ENCODE measurements at places on chromosomes 16 and 17.

- no peak for DNase-seq
Observed at GRCh38 chr17:17172001-17172939, 33.9 kb downstream of the PLD6 start.

GRCh38 chr17:15185625-15185991 is 79.5 kb downstream of the PMP22 start:
- DNase-seq, result no peak

GRCh38 chr16:89785523-89786155 is 30.8 kb downstream of the FANCA start:
- DNase-seq, result no peak

DNA sequence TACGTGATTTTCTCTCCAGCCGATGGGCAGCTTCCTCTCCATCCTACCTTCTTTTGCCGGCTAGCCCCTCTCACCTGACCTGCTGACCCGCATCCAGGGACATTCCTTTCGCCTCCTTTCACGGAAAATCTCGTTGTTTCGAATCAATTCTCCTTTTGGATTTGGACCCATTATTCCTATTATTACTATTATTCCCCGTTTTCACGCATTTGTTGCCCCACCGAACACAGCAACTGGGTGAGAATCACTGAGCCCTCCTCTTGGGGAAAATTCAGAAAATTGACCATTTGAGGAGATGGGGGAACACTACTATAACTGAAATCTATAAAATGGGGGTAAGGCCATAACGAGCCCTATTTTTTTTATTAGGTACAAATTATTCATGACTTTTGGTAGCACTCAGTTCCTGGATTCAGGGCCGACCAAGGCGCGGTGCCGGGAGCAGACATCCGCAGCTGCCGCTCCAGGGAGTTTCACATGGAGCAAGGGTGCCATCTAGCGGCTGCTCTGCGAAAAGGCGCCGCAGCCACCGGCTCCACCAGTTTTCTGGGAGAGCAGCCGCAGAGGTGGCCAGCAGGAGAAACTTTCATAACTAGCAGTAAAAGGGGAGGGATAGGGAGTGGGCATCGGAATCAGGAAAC is 3.3 kb upstream of the HOXB8 start:
- peak; percentile 91 for DNase-seq

DNA sequence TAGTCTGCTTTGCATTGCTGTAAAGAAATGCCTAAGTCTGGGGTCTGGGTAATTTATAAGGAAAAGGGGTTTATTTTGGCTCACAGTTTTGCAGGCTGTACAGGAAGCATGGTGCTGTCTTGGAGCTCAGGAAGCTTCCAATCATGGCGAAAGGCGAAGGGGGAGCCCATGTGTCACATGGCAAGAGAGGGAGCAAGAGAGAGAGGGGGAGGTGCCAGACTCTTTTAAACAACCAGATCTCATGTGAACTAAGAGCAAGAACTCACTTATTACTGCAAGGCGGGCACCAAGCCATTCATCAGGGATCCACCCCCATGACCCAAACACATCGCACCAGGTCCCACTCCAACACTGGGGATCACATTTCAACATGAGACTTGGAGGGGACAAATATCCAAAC is 148.2 kb upstream of the HS3ST2 start:
- no peak for DNase-seq

DNA sequence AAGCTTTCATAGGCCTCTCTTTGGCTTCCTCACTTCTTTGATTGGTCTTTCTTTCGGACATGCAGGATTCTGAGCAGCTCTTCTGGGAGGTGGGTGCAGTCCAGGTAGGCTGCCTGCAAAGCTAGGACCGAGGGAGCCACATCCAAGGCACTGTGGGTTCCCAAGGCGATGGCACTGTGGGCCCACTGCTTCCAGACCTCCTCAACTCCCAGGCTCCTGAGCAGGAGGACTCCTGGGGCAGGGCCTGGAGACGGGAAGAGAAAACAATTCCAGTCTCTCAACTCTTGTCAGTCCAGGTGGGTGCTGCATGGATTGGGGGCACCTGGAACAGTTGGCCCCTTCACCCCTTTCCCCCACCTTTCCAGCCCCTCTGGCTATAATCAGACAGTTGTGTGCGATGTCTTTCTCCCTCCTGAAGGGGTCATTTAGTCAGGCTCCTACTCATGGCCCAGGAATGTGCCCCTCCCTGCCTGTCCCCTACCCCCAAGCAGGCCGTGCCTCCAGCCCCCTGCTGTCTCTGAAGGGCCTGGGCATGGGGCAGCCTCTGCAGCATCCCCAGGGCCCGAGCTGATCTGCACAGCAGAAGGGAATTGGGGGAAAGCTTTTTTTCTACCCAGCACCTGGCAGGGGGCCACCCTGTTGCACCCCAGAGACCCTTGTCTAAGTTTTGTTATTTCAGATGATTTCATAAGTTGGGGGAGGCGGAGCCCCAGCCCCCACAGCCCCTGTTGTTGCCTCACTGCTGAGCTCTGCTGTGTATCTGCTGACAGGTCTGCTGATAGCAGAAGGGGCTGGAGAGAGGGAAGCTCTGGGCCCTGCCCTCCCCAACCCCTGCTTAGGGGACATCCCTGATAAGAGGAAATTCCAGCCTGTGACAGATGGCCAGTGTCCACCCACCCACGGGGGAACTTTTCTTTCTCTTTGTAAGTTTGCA is 330.3 kb downstream of the SEC14L1 start:
- no peak for DNase-seq

- DNase-seq, result no peak
Observed at GRCh38 chr17:1181753-1182137, 2.0 kb upstream of the ABR start.

GRCh38 chr16:2331931-2332267 is 8.6 kb downstream of the ABCA3 start:
- DNase-seq, result no peak

- DNase-seq, result no peak
Observed at GRCh38 chr17:81124377-81124776, 40.9 kb upstream of the PVALEF start.

GRCh38 chr16:50998411-50998810 is 152.7 kb downstream of the SALL1 start:
- DNase-seq, result no peak

- no peak for DNase-seq
Observed at GRCh38 chr17:31587462-31587861, 196.0 kb downstream of the RAB11FIP4 start.

DNA sequence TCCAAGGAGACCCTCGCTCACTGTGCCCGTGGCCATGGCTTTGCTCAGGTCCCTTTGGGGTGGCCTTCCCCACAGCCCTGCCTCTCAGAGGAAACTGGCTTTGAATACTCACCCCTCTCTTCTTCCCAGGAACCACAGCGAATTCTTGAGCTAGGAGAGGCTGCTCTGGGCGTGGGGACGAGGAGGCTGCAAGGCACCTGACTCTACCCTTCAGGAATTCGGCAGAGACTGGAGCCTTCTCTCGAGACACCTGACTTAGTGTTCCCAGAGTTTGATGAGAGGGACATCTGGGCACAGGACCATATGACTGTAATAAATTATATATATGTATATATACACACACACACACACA is 6.2 kb downstream of the LLGL2 start:
- no peak for DNase-seq

GRCh38 chr17:2122641-2123302 is 67.9 kb downstream of the HIC1 start:
- DNase-seq, result peak; percentile 32

- no peak for DNase-seq
Observed at GRCh38 chr16:76235025-76235424, 42.2 kb upstream of the CNTNAP4 start.

DNA sequence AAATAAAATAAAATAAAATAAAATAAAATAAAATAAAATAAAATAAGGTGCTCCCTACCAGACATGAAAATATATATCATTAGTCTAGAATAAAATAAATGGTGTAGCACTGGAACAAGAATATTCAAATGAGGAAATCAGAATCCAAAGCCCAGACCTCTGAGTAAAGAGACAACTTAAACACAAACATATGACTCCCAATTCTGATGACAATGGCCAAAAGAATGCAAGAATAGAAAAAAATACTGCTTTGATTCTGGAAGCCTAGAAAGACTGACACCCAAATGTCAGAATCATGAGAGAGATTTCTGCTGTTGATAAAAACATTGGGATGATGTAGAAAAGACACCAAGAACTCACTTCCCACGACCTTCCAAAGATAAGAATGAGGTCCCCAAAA is 27.9 kb downstream of the MYOCD start:
- no peak for DNase-seq

- no peak for DNase-seq
Observed at GRCh38 chr16:1156055-1156982, 3.4 kb downstream of the CACNA1H start.

DNA sequence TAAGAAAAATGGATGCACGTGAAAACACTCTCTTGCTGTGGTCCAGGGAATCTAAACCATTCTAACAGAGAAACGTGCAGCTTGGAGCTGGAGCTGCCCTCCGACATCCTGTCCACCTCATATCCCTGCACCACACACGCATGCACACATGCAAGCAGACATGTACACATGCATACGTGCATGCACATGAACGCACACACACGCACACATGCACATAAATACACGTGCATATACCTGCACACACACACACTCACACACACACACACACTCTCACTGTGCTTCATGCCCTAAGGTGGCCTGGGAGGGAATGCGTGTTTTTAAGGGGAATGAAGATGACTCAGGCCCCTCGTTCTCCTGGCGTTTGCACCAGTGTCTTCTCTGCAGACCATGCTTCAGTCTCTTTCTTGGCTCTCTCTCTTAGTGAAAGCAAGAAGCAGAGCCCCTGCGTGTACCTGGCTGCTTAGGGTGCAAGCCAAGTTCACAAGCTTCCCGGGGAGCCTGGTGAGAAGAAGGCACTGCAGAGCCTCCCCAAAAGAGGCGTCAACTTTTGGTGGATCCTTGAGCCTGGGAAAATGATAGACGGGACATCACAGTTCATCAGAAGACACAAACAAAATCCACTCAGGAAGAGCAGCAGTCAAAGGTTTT is 72.8 kb downstream of the GOSR1 start:
- DNase-seq, result no peak

GRCh38 chr17:67982686-67983382 is 13.4 kb downstream of the C17orf58 start:
- no peak for DNase-seq

GRCh38 chr17:40777459-40777858 is 4.9 kb downstream of the KRT27 start:
- DNase-seq, result no peak

DNA sequence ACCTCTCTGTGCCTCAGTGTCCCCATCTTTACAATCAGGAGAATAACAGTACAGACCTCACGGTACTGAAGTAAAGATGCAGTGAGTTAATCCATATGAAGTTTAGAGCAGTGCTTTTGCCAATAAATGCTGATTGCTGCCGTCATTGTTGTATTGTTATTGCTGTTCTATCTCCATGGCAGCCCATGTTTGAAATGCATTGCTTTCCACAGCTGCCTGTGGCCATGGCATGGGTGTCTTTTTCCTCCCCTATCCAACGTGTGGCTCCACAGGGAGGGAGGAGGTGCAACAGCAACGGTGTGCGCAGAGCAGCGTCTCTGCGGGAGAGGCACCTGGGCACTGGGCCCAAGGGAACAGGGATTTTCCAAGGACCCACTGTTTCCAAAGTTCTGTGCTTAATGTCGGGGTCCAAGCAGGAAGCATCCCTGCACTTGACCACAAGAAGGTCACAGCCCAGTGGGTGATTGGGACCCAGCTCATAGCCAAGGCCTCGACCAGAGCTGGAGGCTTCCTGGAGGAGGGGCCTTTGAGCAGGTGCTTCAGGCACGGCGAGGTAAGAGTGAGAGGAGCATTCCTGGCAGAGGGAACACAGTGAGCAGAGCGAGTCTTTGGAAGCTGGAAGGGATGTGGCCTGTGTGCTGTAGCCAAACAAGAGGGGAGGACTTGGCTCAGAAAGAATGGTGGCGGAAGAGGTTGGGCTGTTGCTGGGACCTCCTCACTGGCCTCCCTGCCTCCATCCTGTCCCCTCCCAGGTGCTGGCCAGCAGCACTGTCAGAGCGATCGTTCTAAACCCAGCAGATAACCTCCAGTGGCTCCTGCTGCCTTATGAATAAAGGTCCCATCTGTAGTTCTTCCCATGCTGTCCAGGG is 3.9 kb downstream of the RAI1 start:
- DNase-seq, result no peak

GRCh38 chr16:5349670-5350517 is 252.3 kb upstream of the EEF2KMT start:
- no peak for DNase-seq

DNA sequence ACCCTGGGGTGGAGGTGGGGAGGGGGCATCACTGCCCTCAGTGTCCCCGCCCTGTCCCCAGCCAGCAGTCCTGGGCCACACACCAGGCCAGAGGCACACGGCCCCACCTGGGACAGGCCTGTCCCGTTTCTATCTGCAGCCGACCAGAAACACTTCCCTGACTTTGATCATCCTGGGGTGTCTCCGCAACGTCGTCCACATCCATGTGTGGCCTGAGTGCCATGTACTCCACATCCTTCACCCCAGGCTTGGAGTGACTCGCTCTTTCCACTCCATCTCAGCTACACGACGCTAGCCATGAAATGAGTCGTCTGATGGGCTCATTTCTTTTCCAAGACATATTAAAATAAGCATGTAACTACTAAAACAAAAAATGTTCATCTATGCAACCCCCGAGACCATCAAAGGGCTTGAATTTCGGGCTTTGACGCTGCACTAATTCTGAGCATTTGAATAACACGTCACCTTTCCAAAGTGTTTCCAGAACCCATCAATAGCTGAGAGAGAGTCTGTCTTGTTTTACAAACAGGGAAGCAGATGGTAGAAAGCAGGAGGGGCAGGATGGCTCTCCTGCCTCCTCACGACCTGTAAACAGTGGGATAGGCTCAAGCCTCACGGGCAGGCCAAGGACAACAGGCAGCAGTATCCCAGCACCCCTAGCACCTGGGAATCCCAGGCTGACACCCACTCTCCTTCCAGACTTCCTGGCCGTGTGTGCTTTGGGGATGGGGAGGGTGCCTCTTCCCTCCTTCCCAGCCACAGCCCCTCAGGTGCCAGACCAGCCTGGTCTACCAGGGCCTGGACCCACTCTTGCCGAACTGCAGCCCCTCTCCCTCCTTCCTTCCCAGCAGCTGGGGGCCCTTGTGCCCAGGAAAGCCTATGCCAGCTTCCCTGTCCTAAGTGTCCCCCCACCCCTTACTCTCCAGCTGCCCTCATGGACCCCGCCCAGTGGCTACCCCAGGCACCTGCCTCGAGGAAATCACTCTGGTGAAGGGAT is 20.0 kb upstream of the RASD1 start:
- no peak for DNase-seq

GRCh38 chr16:62363501-62363900 is 327.3 kb upstream of the CDH8 start:
- DNase-seq, result no peak

- DNase-seq, result no peak
Observed at GRCh38 chr17:50661795-50662391, 27.2 kb downstream of the ABCC3 start.

- DNase-seq, result no peak
Observed at GRCh38 chr16:10660950-10661635, 33.6 kb downstream of the TEKT5 start.

DNA sequence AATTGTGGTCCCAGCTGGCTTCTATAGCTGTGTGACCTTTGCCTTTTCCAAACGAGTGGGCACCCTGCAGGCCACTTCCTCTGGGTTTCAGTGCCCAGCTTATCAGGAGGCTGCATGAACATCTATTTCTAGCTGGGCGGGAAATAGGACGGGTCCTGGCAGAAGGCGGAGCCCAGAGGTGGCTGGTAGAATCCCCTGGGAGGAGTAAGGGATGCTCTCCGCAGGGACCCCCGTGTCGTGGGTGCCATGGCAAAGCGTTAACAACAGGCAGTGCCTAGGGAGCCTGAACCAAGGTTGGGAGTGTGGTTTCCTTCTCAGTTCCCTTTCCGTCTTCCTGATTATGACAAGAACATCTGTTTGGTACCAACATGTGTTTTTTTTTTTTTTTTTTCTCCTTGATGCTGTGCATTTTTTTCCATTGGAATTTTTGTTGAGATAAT is 58.2 kb downstream of the PLCG2 start:
- no peak for DNase-seq

- no peak for DNase-seq
Observed at GRCh38 chr17:44074911-44075285, 4.4 kb downstream of the G6PC3 start.
